Ovary (tissue), 10 donors: ENCODE measurements at places on chromosomes 4 and X.

- no peak overlapping the region for H3K4me3 ChIP-seq
- H3K27ac ChIP-seq, result no peak overlapping the region
- H3K27me3 ChIP-seq, result no peaks in the 10 kb centered on the region
- H3K4me1 ChIP-seq, result peaks cover 10% of the 10 kb centered on the region
- no peak for DNase-seq
Observed at GRCh38 chr4:184154199-184154598, 63.5 kb downstream of the ENPP6 start.

DNA sequence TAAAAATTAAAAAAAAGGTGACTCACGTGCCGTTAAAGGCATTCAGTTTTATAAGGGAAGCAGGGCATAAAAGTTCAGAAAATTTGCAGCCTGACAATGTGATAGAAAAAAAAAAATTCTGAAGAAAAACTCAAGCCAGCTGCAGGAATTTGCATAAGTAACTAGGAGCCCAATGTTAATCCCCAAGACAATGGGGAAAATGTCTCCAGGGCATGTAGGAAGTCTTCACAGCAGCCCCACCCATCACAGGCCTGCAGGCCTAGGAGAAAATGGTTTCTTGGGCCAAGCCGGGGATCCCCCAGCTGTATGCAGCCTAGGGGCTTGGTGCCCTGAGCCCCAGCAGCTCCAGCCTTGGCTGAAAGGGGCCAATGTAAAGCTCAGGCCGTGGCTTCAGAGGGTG lies 31.2 kb downstream of the CHM start:
- H3K4me1 ChIP-seq, result no peaks in the 10 kb centered on the region
- no peak overlapping the region for H3K4me3 ChIP-seq
- no peak overlapping the region for H3K27ac ChIP-seq

- H3K27ac ChIP-seq, result no peak overlapping the region
- H3K4me1 ChIP-seq, result no peaks in the 10 kb centered on the region
- no peak for DNase-seq
- no peak overlapping the region for H3K4me3 ChIP-seq
- no peaks in the 10 kb centered on the region for H3K36me3 ChIP-seq
Observed at GRCh38 chr4:16801356-16801755, 97.1 kb downstream of the LDB2 start.

DNA sequence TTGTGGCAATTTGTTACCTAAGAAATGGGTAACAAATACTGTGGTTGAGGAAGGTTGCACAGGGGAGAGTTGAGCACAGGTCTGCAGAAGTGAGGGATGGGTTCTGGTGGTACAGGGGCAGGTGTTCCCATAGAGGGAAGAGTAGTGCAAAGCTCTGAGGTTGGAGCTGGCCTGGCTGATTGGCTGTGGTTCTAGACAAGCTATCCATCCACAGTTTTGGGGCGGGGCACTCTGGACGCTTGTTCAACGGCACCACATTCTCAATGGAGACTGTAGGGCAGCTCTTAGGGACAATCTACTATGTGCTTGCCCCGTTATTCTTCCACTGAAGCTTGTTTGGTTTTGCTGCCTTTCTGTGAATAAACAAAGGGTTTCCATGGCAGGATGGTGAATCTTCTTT lies 35.4 kb downstream of the NAT8L start:
- no peak for DNase-seq
- no peaks in the 10 kb centered on the region for H3K4me1 ChIP-seq
- no peak overlapping the region for H3K27ac ChIP-seq

GRCh38 chrX:11619441-11619840 lies 46.3 kb downstream of the ARHGAP6 start:
- no peaks in the 10 kb centered on the region for H3K27me3 ChIP-seq
- no peaks in the 10 kb centered on the region for H3K36me3 ChIP-seq
- H3K4me3 ChIP-seq, result no peak overlapping the region
- H3K4me1 ChIP-seq, result no peaks in the 10 kb centered on the region

- no peak overlapping the region for H3K4me3 ChIP-seq
- no peaks in the 10 kb centered on the region for H3K27me3 ChIP-seq
- no peak for DNase-seq
- no peaks in the 10 kb centered on the region for H3K4me1 ChIP-seq
Observed at GRCh38 chr4:11565899-11566298, 137.2 kb upstream of the HS3ST1 start.

DNA sequence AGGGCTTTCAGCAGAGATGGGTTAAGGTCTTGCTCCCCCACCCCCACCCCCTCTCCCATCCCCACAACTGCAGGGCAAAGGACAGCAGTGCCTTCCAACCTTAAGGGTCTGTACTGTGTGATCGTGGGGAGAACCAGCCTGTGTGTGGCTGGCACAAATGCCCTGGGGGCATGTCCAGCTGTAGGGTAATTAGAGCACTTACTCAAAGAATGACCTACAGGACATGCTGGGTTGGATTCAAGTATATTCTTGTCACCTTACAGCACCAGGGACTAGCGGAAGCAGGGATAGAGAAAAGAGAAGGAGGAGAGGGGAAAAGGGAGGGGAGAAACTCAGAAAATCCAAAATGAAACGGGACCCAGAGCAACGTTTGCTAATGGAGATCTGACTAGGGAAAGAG lies 191.3 kb upstream of the GATB start:
- no peaks in the 10 kb centered on the region for H3K36me3 ChIP-seq
- H3K4me1 ChIP-seq, result no peaks in the 10 kb centered on the region
- no peak for DNase-seq
- no peak overlapping the region for H3K27ac ChIP-seq
- H3K4me3 ChIP-seq, result no peak overlapping the region

DNA sequence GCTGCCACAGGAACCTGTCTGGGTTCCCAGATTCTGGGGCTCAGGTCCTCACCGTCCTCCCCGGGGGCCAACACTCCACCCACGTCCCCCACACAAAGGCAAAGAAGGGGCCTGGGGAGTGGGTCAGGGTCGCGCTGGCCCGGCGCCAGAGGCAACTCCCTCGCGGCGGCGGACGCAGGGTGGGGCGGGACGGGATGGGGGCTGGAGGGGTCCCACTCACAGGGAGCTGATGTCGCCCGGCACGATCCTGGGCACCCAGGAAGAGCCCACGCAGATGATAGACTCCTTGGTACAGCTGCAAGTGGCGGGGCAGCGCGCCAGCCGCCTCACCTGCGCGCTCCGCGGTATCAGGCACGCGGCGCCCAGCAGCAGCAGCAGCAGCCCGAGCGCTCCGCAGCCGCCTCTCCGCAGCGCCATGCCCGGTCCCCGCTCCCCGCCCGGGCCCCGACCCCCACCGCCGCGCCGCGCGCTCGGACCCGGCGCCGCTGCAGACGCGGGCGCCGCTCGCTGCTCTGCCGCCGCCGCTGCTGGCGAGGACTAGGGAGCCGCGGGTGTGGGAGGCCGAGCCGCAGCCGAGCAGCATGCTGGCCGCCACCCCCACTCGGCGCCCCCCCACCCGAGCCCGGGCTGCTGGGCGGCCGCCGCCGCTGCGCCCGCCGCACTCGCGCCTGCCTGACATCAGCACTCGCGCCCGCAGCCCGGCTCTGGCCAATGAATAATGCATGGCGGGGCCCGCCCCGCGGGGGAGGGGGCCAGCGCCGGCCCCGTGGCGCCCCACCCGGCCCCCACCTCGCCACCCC lies at the start of gene LGI2:
Gene LGI2, minus strand, starts transcription at position 670 of the 800 bp plus-strand sequence. Its CDS starts 253 bp downstream, at position 417.
- H3K27me3 ChIP-seq, result no peaks in the 10 kb centered on the region
- H3K4me1 ChIP-seq, result peaks cover 4% of the 10 kb centered on the region
- H3K4me3 ChIP-seq, result peak within 1 kb of the TSS; percentile 50
- H3K27ac ChIP-seq, result peak within 1 kb of the TSS; percentile 45
- no peaks in the 10 kb centered on the region for H3K36me3 ChIP-seq

- no peak for DNase-seq
- no peaks in the 10 kb centered on the region for H3K4me1 ChIP-seq
- H3K27ac ChIP-seq, result no peak overlapping the region
- no peaks in the 10 kb centered on the region for H3K27me3 ChIP-seq
Observed at GRCh38 chrX:105269386-105269785, 48.9 kb upstream of the TEX13A start.

- no peak for DNase-seq
- no peak overlapping the region for H3K27ac ChIP-seq
- H3K27me3 ChIP-seq, result no peaks in the 10 kb centered on the region
- H3K4me1 ChIP-seq, result no peaks in the 10 kb centered on the region
- no peak overlapping the region for H3K4me3 ChIP-seq
Observed at GRCh38 chr4:66688674-66689073, 856.6 kb downstream of the CENPC start.

GRCh38 chr4:24476282-24476681 lies 108.1 kb downstream of the DHX15 start:
- DNase-seq, result no peak
- H3K27ac ChIP-seq, result no peak overlapping the region
- no peaks in the 10 kb centered on the region for H3K36me3 ChIP-seq
- peaks cover 4% of the 10 kb centered on the region for H3K4me1 ChIP-seq

DNA sequence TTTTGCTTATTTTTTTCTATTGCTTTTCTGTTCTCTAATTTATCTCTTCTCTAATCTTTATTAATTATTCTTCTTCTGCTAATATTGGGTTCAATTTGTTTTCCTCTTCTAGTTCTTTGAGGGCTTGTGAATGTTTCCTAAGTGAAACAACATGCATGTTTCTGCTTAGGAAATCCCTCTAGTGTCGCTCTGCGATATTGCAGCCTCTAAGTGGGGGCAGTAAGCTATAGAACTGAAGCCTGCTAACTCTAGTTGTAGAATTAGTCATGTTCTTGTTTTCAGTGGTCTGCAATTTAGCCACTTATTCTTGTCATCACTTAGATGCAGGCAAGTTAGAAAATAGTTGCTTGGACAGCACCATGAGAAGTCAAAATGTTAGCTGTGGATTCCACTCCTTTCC lies 222.6 kb downstream of the SPIN4 start:
- no peak for DNase-seq
- no peaks in the 10 kb centered on the region for H3K36me3 ChIP-seq
- no peak overlapping the region for H3K27ac ChIP-seq
- H3K27me3 ChIP-seq, result no peaks in the 10 kb centered on the region

GRCh38 chr4:40811956-40812355 lies 62.2 kb downstream of the NSUN7 start:
- no peak overlapping the region for H3K4me3 ChIP-seq
- DNase-seq, result no peak
- no peak overlapping the region for H3K27ac ChIP-seq
- H3K36me3 ChIP-seq, result no peaks in the 10 kb centered on the region
- no peaks in the 10 kb centered on the region for H3K27me3 ChIP-seq
- no peaks in the 10 kb centered on the region for H3K4me1 ChIP-seq

DNA sequence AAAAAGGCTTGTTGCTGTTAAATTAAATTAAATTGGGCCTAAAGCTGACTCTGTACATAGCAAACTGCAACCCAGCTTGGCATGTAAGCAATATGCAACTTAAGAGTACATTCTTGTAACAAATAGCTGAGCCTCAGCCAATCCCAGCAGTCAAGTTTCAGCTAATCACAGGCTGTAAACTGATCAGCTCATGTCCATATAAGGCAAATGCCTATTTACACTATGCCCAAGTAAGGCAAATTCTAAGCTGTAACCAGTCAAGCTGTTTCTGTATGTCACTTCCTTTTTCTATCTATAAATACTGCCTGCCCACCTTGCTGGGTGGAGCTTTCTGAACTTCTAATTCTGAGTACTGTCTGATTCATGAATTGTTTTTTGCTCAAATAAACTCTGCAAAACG lies 429.1 kb upstream of the FTHL17 start:
- no peaks in the 10 kb centered on the region for H3K36me3 ChIP-seq
- no peaks in the 10 kb centered on the region for H3K4me1 ChIP-seq
- no peaks in the 10 kb centered on the region for H3K27me3 ChIP-seq
- H3K27ac ChIP-seq, result no peak overlapping the region
- H3K4me3 ChIP-seq, result no peak overlapping the region
- DNase-seq, result no peak

GRCh38 chrX:2863646-2864045 lies 34.9 kb downstream of the GYG2 start:
- H3K36me3 ChIP-seq, result no peaks in the 10 kb centered on the region
- H3K4me1 ChIP-seq, result no peaks in the 10 kb centered on the region
- no peaks in the 10 kb centered on the region for H3K27me3 ChIP-seq

DNA sequence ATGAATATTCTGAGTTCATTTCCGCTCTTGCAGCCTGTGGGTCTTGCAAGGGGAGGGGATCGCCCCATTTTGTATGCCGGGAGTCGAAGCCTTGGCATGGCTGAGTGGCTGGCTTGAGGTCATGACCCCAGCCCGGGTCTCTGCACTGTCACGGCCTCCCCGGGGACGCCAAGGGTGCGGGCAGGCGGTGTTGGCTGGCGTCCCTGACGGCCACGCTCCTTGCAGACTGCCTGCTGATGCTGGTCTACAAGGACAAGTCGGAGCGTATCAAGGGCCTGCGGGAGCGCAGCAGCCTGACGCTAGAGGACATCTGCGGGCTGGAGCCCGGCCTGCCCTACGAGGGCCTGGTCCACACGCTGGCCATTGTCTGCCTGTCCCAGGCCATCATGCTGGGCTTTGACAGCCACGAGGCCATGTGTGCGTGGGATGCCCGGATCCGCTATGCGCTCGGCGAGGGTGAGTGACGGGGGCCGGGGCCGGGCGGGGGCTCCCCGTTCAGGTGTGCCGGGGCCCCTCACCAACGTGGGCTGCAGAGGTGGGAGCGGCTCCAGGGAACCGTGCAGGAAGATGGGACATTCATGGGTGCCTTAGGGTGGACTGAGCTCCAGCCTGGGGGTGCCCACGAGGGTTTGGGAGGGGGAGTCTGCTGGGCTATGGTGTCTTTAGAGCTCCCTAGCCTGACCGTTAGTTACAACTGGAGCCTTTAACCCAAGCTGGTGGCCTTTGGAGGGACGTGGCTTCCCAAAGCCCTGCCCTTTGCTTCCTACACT lies 10.3 kb downstream of the DOK7 start:
- H3K27me3 ChIP-seq, result no peaks in the 10 kb centered on the region
- H3K4me1 ChIP-seq, result no peaks in the 10 kb centered on the region
- no peak for DNase-seq
- H3K36me3 ChIP-seq, result no peaks in the 10 kb centered on the region

DNA sequence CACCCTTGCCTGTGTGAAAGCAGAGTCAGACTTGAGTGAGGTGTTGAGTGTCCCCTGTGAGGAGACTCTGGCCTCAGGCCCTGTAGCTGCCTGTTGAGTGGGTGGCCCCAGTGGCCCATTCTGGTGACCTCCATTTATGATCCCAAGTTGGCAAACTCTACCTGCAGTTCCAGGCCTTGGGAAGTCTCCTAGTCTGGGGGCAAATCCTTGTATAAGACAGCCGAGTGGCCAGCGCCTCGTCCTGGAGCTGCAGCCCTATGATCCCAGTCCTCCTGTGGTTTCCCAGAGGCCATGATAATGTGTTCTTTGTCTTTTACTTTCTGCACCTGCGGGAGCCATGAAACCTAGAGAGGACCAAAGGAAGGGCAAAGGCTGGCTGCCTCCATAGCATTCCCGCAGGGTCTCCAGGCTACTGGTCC lies 58.7 kb downstream of the NBDY start:
- no peak for DNase-seq
- H3K27ac ChIP-seq, result no peak overlapping the region
- H3K36me3 ChIP-seq, result no peaks in the 10 kb centered on the region
- H3K4me3 ChIP-seq, result no peak overlapping the region
- H3K27me3 ChIP-seq, result no peaks in the 10 kb centered on the region
